Mesothelial cell of epicardium (in vitro differentiated cells): ENCODE measurements at places on chromosomes 5 and 9.

- DNase-seq: peak; percentile 59
Measured at GRCh38 chr5:77180167-77181081, 30.1 kb upstream of the PDE8B start.

DNA sequence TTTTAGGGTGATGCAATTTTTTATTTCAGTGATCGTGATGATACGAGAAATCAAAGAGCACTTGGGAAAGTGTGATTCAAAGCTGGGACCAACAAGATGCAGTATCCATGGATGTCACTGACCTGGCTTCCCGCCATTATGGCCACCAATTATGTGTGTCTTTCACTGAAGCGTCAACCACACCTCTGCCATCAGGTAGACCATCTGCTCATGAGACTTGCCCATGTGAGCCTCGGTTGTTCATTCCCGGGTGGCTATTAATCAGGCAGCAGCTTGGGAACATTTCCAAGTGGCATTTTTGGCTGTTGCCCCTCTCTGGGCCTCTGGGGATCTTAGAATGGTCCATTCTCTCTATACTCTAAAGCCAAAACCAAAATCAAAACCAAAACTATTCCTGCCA lies 436.0 kb upstream of the ADAMTSL1 start:
- DNase-seq: no peak

- no peak for DNase-seq
Measured at GRCh38 chr9:70791936-70792335, 329.5 kb downstream of the TRPM3 start.

GRCh38 chr5:80864706-80865435 lies 95.3 kb upstream of the RASGRF2 start:
- DNase-seq: no peak

- DNase-seq: no peak
Measured at GRCh38 chr9:10721301-10721700, 108.5 kb upstream of the PTPRD start.

GRCh38 chr9:113317777-113318176 lies 14.6 kb upstream of the RNF183 start:
- DNase-seq: no peak

DNA sequence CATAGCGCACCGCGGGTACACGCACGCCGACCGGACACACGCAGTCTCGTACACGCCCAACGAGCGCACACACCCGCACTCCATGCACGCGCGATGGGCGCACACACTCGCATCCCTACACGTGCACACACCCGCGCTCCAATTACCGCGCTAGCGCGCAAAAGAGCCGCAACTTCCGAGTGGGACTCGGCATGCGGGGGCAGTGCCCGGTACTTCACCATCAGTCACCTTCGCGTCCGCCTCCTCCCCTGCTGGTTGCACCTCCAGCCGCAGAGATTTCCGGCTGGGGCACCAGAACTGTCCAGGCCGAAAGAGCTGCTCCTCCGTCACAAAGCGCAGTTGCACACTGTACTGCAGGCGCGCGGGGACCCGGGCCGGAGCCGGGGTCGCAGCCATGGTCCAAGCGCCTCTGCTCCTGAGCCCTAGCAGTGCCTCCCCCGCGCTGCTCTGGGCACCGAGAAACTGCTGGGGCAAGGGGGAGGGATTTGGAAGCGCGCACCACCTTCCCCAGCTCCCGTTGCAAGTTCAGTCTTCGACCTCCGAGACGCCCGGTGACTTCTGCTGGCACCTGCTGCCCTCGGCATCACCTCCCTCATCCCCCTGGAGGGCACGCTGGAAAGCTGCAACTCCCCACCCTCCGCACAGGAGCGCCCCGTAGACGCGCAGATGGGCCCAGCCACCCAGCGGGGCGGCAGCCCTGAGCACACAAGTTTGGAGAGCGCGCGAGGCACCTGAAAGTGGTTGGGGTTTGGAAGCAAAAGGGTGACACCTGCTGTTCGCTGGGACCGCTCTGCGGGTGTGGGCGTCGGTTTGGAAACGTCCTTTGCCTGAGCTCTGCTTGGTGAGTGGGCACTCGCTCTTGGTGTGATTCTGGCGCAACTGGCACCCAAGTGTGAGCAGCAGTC lies 337.4 kb upstream of the PUM3 start:
- peak; percentile 73 for DNase-seq

DNA sequence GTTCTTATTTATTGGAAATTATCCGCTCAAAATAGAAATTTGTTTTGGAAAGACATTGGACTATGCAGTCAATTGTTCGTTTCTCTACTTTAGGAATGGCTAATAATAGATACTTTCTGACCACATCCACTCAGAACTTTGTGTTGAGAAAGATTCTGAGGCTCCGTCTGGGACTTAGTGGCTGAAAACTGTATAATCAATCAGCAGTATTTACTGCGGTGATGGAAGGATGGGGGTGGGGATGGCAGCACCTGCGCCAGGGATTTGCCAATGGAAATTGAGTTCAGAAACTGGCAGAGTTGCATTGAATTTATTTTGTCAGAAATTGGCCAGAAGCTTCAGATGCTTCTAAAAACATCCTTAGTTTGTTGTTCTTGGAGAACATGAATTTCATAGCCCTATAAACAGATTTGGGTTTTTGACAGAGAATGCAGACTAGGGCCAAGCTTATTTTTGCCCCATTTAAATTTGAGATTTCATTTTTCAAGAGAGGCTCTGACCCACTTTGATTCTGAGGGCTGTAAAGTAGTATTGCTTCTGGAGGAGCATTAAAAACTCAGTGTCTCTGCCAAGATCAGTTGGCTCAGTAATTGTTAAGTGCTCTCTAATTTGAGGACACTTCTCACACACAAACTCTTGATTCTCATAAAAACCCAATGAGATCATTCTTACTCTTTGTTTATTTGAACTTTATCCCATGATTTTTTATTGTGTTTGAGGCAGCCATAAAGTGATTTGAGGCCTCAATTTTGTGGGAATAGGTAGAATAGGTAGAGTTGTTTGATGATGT lies 215.1 kb downstream of the CD180 start:
- DNase-seq: no peak

DNA sequence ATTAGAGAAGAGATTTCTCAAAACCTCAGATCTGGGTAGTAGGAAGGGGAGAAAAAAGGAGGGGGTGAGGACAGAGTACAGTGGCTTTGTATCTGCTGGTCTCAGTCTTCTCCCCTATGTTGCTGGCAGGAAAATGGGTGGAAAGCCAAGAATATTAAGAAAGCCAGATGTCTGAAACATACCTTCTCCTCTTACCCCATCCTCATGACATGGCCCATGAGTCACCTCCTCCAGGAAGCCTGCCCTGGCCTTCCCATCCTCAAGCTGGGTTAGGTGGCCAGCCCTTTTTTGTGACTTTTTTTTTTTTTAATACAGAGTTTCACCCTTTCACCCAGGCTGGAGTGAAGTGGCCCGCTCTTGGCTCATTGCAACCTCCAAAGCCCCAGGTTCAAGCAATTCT lies 61.8 kb downstream of the ABCA1 start:
- DNase-seq: no peak

DNA sequence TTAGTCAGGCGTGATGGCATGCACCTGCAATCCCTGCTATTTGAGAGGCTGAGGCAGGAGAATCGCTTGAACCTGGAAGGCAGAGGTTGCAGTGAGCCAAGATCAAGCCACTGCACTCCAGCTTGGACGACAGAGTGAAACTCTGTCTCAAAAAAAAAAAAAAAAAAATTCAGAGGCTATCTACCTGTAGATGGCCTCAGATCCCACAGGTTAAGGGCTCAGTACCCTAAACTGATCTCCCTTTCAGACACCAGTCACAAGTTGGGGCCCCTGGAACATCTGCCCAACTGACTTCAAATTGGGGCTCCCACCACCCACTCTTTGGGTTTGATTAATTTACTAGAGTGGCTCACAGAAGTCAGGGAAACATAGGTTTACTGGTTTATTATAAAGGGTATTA lies 65.4 kb upstream of the ERCC6L2 start:
- no peak for DNase-seq

GRCh38 chr5:180138976-180139730 lies 67.6 kb upstream of the RNF130 start:
- DNase-seq: no peak
